ENCODE measurements at places on chromosomes 5 and 9.
A peak's percentile ranks its signal among the peaks of the same experiment; 100 is the strongest.

GRCh38 chr5:165143741-165144140 is 1638.3 kb downstream of the MAT2B start:
- DNase-seq: no peak

DNA sequence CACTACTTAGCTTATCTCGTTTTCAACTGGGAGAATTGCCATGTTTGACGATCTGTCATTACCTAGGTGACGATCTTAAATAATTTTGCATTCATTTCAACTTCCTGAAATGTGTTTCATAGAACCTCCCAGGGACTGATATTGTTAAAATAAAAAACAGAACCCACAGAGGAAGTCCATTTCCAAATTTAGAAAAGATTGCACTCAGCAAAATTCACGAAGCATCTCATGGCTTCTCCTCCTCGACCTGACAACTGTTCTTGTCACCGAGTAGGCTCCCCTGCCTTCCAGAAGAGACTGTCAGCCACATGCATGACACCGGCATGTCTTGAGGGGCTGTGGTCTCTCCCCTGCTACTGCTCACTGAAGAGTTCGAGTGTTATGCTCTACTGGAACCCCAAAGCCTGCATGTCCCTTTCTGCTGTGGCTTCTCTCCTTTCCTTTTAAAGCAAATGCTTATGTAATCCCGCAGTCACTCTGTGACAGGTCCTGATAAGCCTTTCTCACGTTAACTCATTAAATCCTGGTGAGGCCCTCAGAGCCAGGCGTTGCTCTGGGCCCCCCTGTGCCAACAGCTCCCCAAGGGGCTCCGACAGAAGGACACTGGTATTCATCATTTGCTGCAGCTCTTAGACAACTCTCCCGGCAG is 26.8 kb upstream of the ANKRD33B start:
- DNase-seq: no peak

- no peak for DNase-seq
Measured at GRCh38 chr5:150022158-150022531, 21.6 kb downstream of the HMGXB3 start.

- DNase-seq: no peak
Measured at GRCh38 chr5:80623999-80624398, 30.5 kb upstream of the MSH3 start.

DNA sequence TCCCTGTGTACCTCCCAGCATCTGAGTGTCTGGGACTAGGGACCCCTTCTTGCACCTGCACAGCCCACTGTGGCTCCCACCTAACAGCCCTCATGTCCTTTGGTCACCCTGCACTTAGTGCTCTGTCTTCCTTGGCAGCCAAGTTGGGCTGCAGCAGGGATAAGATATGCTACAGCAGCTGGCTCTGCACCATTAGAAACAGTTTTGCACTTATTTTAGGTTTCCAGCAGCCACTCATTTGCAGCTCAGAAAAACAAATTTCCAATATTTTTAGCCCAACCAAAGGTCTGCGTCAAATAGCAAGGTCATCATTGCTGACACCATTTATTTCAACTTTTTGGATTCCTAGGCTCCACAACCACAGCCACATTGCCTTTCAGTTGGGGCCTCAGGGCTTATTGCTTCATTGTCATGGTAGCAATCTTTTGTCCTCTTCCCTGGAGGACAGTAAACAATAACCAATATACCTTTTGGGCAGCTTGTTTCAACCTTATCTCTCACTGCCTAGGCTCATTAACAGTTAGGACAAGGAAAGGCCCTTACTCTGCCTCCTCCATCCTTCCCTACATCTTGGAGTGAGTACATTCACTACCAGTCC is 263.9 kb downstream of the COX7C start:
- no peak for DNase-seq

GRCh38 chr5:53031695-53032096 is 42.5 kb downstream of the ITGA2 start:
- DNase-seq: no peak

- no peak for DNase-seq
Measured at GRCh38 chr5:142506756-142507155, 179.1 kb downstream of the FGF1 start.

GRCh38 chr5:75496026-75496425 is 15.4 kb downstream of the CERT1 start:
- DNase-seq: no peak

DNA sequence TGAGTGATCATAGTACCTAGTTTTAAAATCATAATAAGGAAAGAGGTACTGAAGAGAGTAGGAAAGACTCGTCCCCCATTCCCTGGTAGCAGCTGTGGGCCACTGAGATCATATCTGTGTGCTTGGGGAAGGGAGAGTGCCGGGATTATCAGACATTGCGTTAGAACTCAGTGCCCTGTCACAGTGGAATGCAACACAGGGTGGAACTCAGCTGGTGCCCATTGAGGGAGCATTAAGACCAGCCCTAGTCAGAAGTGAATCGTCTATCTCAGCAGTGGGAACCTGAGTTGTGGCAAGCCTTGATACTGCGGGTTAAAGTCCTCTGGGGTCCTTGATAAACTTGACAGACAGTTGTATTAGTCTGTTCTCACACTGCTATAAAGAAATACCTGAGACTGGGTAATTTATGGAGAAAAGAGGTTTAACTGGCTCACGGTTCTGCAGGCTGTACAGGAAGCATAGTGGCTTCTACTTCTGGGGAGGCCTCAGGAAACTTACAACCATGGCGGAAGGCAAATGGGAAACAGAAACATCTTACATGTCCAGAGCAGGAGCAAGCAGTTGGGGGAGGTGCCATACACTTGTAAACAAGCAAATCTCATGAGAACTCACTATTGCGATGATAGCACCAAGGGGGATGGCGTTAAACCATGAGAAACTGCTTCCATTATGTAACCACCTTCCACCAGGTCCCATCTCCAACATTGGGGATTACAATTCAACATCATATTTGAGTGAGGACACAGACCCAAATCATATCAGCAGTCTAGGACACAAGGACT is 33.1 kb downstream of the NDUFAF2 start:
- DNase-seq: no peak

- no peak for DNase-seq
Measured at GRCh38 chr9:21549251-21549765, 67.2 kb upstream of the IFNE start.

DNA sequence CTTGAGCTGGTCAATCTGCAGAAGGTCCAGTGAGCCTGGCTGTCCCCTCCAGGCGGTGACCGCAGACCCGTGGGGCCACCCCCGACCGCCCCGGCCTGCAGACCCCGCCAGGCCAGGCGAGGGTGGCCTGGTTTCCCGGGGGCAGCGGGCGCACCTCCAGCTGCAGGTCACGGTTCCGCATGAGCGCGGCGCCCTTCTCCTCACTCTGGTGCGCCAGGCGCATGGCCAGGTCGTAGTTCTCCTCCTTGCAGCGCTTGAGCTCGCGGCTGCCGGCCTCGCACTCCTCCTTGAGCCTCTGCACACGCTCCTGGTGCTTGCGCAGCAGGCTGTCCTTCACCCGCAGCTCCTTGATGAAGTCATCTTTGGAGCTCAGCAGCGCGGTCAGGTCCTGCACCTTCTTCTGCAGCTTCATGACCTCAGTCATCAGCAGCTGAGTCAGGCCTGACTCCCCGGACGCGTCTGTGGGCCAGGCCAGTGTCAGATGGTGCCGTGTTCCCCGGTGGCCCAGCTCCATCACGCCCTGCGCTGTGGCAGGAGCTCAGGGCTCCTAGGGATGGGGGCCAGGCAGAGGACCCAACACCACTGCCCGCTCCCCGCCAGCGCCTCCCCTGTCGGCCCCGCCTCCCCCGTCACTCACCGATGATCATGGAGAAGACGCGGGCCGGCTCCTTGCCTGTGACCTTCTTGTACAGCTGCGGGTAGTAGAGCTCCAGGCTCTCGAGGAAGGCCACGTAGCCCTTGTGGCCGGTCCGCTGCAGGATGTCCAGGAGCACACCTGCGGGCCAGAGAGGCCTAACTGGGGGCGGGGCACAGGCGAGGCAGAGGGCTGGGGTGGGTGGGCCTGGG is 2.6 kb downstream of the CARD9 start:
- no peak for DNase-seq

GRCh38 chr5:75509546-75509945 is 1.9 kb downstream of the CERT1 start:
- DNase-seq: no peak

- DNase-seq: no peak
Measured at GRCh38 chr9:37582548-37583157, 6.5 kb upstream of the FBXO10 start.

DNA sequence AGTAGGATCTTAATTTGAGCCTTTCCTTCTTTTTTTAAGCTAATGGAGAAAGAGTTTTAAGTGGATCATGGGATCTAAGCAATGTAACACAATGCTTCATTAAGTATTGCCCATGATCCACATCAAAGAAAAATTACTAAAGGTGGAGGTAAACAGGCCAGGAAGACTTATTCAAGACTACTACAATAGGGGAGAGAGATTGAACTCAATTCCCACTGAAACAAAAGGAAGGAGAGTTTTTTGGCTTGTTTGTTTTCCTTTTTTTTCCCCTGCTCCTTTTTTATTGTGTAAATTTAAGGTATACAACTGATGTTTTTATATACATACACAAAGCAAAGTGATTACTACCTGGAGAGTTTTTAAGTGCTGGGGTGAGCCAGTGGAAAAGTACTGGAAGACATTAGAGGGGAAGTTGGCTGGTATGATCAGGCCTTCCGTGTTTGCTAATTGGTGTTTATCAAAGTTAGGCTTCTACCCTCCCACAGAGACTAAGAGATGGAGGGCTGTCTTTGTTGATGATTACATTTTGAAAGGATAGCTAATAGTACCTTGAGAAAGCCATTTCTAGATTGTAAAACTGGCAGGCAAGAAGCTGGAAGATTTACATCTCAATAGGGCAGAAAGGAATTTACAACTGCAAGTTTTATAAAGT is 262.7 kb downstream of the CHSY3 start:
- no peak for DNase-seq

- no peak for DNase-seq
Measured at GRCh38 chr9:134657666-134658377, 16.2 kb downstream of the COL5A1 start.

- no peak for DNase-seq
Measured at GRCh38 chr5:174999581-174999980, 275.2 kb downstream of the MSX2 start.

DNA sequence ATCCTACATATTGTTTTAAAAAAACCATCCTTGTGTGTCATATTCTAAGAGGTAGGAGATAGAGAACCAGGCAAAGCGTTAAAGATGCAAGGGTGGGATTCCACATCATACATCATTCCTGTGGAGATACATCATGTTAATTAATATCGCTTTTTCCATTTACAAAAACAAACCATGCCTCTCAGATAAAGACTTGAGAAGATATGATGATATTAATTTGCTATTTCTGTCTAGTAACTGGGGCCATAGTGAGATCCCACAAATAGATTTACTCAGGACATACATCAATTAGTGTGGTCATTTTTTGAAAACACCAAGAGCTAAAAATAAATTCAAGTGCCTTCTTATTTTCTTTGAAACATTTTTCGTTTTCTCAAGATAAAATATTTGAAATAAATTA is 165.4 kb upstream of the TARS1 start:
- no peak for DNase-seq

DNA sequence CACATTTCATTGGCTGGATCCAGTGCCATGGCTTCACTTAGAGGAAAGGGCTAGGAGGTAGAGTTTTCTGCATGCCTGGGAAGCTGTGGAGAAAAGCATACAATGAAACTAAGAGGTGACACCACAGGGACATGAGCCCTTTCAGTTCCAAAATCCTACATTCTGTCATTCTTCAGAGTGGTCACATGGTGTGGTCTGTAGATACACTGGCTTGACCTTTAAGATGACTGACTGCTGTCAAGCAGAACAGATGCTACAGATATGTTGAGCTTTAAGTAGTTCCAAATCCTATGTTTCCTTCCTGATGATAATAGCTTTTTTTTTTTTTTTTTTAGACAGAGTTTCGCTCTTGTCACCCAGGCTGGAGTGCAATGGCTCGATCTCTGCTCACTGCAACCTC is 26.2 kb downstream of the DMRT3 start:
- DNase-seq: no peak

DNA sequence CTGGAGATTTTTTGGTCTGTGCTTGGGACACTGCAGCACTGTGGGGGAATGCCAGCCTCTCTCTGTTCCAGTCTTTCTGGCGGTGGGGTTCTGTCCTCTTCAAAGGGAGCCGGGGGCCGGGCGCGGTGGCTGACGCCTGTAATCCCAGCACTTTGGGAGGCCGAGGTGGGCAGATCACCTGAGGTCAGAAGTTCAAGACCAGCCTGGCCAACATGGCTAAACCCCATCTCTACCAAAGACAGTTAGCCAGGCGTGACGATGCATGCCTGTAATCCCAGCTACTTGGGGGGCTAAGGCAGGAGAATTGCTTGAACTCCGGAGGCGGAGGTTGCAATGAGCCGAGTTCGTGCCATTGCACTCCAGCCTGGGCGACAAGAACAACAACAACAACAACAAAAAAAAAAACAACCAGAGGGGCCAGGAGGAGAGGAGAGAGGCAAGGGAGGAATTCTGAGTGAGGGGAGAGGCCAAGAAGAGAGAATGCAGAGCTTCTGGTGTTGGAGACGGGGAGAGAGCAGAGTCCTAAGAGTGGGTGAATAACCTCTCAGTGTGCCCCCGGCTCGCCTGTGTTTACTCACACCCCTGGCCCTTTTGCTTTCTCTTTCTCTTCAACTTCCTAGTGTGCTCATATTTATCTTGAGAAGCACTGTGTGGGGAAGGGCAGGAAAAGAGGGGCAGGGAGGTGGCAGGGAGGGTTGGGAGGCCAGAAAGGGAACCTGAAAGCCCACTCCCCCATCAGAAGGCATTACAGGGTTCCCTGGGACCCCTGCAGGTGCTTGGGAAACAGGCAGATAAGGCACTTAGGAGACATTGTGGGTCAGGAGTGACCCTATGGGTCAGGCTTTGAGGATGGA is 3.2 kb upstream of the SET start:
- DNase-seq: peak; percentile 20

- DNase-seq: no peak
Measured at GRCh38 chr5:126801992-126802294, 25.0 kb downstream of the LMNB1 start.

DNA sequence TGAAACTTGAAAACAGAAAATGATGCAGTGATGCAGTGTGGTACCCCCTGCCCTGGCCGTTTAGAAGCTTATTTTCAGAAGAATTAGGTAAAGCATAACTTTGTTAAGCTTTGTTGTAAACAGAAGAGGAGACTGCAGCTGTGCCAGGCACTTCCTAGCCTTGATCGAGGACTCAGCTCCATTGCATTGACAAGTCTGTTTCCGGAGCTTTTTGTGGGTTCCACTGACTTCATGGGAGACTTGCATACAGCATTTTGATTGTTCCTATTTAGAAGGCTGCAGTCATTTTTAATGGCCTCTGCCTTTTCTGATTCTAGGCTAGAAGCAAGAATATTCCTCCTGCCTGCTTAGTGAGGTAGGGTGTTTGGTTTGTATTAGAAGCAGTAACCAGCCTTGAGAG is 12.3 kb downstream of the MVB12B start:
- DNase-seq: no peak

GRCh38 chr9:94758880-94759279 is 32.4 kb downstream of the AOPEP start:
- no peak for DNase-seq

DNA sequence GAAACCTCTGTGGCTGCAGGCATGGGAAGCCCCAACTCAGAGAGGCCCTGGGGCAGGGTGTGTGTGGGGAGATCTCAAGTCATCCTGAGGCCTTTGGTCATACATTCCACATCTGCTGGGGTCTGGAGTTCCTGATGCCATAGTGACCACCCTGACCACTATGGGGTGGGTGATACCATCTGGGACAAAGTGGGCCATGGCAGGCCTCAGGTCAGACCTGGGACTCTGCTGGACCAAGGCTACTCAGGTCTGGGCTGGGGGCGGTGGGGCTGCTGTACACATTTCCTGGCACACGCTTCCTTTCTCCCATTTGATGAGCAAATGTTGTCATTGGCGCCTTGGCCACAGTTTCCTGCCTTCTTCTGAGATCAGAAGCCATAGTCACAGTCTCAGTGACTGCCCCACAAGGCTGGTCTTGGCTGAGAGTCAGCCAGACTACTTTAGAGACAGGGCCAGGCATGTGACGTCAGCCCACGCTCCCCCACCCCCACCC is 15.1 kb upstream of the ACSL6 start:
- DNase-seq: peak; percentile 40
